ENCODE measurements at places on chromosomes 7 and 10.

GRCh38 chr7:97512441-97513207 lies 219.3 kb upstream of the TAC1 start:
- DNase-seq: no peak

DNA sequence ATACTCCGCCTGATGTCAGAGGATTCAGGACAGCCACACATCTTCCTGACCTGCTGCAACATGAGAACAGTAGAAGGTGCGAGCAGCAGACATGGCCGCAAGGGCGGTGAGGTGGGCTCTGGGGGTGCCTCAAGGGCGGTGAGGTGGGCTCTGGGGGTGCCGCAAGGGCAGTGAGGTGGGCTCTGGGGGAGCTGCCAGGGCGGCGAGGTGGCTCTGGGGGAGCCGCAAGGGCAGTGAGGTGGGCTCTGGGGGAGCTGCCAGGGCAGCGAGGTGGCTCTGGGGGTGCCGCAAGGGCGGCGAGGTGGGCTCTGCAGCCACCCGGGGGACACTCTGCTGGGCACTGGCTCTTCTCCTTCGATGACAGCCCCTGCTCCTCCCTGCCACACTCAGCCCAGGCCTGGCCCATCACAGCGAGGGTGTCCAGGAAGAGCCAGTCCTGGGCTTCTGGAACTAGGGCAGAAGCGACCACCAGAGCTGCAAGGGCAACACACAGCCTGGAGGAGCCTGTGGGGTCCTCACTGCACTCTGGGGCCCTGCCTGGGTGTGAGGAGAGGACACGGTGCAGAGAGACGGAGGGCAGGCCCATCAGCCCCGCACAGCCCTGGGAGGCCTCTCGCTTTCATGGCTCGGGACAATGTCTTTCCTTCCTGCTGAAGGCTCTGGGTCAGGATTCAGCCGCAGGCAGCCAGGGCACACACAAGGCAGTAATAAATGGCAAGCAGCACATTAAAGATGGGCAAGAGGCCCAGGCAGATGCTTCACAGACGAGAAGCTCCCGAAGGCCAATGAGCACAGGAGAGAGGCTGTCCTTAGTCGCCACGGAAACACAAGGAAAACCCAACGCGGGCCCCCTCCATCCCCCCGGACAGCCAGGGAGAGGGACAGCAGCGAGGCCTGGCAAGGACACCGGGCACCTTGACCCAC lies 42.5 kb downstream of the STK32C start:
- peak; percentile 44 for DNase-seq

DNA sequence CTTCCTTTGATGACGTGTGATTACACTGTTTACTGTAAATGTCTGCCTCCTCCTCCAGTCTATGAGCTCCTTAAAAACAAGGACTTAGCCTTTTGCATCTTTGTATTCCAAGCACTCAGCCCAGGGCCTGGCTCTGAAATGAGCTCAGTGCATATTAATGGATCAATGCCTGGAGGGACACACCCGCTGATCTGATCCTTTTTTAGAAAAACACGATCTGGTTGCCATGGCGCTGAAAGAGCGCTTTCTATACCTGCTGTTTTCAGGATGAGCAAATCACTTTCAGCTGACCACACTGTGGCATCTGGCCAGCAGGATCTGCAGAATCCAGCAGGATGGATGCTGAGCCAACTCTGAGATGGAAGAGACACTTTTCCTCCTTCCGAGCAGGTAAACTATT lies 37.8 kb upstream of the GARS1 start:
- DNase-seq: no peak

- DNase-seq: no peak
These were observed 54.1 kb downstream of the PALD1 start for GRCh38 chr10:70532554-70533188.

- DNase-seq: no peak
These were observed 1.4 kb upstream of the COBL start for GRCh38 chr7:51318001-51318400.

Data from psoas muscle (tissue), 8 donors.